ENCODE measurements at places on chromosomes 16 and 17.

DNA sequence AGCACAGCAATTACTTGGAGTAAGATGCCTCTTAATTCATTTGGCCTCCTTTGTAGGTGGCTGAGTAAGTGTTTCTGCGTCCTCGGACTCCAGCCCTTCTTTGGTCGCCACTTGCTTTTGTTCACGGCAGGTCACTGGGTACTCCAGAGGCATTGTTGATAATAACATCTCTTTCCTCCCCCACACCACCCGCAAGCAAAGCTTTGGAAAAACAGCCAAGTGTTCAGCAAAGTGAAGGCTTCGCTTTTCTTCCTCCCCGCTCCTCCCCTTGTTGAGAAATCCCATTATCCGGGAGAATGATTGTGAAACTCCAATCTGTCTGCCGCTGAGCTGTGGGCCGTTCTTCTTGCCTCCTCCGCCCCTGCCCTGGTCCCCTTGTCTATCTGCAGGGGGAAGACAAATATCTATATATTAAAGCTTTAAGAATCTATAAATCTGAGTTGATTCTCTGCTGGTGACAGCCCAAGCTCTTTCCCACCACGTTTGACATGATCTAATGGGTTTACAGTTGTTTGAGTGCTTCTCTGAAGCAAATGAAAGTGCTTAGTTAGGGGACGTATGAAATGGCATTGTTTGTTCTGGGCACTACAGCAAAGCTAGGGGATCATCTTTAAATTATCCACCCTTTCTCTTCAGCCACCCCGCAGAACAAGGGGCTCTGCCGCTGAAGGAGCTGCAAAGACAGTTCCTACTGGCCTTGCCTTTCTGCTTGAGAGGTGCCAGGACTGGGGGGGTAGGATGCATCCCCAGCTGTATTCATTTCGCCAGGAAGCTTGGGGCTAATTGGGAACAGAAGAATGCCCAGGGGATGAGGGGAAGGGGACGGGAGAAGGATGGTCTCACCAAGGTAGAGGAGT lies 167.1 kb downstream of the CCDC182 start:
- no peak for DNase-seq

GRCh38 chr16:995087-995486 lies 13.5 kb downstream of the SOX8 start:
- no peak for DNase-seq

GRCh38 chr17:31318298-31318801 lies 3.1 kb downstream of the EVI2A start:
- peak; percentile 77 for DNase-seq

DNA sequence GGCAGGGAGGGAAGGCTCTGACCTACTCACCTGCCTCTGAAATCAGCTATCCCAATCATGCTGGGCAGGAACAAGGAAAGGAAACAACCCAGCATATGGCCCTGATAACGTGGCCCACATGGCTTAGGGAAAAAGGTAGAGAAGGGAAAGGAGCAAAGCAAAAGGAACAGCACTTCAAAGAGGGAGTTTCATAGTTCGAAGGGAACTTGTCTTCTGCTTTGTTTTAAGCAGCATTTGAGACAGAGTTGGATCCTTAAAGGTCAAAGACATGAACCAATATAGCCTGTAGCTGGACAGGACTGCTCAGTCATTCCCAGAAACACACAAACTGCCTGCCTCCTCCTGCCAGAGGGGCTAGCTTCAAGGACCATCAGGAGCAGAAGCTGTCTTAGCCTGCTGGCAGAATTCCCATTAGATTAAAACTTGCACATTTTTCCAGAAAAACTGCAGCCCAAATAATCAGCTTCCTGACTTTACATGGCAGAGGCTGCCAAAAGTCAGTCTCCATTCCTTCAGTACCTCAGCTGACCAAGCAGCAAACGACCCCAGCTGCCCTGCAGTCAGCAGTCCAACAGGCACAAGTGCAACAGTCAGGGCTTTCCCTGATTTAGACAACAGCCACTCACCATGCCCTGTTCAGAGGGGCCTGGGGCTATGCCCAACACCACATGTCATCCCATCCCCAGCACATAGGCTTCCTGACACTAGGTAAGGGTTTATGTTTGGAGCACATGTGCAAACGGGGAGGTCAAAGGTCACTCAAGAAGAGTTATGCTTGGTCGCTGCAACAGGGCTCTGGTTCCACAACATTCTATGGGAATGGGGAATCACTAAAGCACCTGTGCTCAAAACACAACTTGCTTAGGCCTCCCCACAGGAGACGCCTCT lies 32.5 kb downstream of the RANBP10 start:
- DNase-seq, result no peak
